EH (cell line): ENCODE measurements at places on chromosomes 16 and 17.

GRCh38 chr16:66143415-66143814 lies 223.1 kb upstream of the CDH5 start:
- DNase-seq, result no peak

DNA sequence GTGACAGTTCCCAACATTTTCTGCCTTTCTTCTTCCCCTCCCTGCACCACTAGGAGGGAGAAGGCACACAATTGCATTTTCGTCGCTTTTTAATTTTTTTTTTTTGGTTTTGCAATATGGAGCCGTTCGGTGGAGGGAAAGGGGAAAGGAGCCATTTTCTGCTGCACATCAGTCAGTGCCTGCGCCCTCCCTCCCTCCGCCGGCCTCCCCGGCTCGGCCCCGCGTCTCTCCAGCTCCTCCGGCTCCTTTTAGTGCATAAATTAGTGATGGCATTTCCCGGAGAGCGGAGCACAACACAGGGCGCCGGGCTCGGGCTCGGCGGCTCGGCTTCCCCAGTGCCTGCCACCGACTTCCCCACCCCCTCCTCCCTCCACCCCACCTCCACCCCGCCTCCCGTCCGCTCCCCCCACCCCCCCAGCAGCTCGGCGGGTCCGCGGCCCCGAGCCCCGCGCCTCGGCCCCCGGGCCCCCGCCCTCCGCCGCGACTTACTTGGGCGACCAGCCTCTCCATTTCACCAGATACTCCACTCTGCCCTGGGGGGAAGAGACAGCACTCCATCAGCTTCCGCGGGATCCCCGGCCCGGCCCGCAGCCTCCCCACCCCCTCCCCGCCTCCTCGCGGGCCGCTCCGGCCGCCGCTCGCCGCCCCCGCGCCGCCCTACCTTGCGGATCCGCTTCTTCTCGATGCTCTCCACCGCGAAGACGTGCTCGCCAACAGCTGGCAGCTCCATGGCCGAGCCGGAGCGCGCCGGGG lies 542 bp downstream of the CBX4 start:
- peak; percentile 67 for DNase-seq

DNA sequence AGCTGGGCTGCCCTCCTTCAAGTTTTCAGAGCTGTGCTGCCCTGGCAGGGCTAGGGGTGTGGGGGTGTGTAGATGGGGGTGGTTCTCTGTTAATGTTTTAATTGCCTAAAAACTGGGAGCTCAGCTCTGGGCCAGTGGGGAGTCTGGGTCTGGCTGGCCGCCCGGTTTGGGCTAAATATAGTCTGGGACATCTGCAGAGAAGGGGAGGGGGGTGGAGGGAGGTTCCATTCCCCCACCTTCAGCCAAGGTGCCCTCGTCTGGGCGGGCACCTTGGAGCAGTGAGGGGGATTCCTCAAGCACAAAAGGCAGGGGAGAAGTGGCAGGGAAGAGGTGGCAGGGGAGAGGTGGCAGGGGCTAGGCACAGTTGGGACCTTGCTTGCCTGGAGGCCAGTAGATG lies 13.0 kb downstream of the RARA start:
- DNase-seq, result peak; percentile 58

DNA sequence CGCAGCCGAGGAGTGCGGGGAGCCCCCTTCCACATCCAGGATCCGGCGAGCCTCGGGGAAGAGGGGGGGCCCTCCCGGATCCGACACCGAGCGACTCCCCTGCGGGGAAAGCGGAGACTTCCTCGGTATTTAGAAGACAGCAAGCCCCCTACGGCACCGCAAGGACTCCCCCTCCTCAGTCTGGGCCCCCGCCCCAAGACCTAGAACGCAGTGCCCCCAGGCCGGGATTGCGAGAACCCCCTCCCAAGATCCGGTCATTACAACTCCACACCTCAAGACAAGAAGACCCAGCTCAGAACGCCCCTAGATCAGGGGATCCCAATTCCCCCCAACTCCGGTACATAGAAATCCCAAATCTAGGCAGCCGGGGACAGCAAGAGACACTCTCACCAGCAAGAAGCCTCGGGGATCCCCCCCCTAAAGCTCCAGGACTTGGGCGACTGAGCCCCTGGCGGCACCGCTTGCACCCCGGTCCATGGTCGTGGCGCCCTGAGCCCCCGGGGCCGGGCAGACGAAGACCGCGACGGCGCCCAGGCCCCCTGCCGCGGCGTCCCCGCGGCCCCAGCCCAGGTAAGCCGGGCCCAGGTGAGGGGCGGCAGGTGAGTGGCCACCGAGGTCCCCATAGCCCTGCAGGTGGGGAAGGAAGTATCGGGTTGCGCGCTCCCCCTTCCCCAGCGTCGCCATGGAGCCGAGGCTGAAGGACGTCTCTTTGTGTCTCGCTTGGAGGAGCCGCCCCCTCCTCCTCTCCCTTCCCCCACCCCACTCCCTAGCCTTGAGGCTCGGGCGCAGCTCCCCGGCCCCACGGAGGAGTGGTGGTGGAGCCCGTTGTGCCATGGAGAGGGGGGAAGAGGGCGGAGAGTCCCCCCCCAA lies 641 bp downstream of the SBK1 start:
- DNase-seq, result no peak

GRCh38 chr17:28896884-28897768 lies at the start of gene FLOT2:
Gene FLOT2, minus strand, starts transcription at chr17:28897733. Its CDS starts 159 bp downstream, at chr17:28897574.
- peak; percentile 39 for DNase-seq

GRCh38 chr17:33220036-33220435 lies 73.1 kb downstream of the ASIC2 start:
- no peak for DNase-seq
